Activated CD8-positive, alpha-beta memory T cell treated with anti-CD3 and anti-CD28 coated beads for 4 hours (primary cell): ENCODE measurements at places on chromosomes 12 and 14.

DNA sequence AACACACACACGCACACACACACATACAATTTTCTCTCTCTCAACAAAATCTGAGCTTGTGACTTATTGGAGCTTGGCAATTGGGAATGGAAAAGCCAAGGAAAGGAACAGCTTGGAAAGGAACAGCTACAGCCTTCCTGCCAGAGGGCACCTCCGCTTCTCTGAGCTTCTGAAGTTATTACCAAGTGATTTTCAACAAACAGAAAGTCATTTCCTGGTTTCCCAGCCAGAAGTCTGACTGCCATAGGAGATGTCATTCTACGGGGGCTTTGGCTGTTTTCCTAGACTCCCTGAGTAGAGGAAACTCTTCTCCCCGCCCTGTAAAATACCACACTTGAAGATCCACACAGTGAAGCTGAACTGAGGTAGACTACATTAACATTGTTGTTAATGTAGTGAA, 198.3 kb downstream of the CFAP54 start:
- no peak for DNase-seq

- no peak for DNase-seq
Measured at GRCh38 chr12:31958569-31959160, 550 bp upstream of the RESF1 start.

DNA sequence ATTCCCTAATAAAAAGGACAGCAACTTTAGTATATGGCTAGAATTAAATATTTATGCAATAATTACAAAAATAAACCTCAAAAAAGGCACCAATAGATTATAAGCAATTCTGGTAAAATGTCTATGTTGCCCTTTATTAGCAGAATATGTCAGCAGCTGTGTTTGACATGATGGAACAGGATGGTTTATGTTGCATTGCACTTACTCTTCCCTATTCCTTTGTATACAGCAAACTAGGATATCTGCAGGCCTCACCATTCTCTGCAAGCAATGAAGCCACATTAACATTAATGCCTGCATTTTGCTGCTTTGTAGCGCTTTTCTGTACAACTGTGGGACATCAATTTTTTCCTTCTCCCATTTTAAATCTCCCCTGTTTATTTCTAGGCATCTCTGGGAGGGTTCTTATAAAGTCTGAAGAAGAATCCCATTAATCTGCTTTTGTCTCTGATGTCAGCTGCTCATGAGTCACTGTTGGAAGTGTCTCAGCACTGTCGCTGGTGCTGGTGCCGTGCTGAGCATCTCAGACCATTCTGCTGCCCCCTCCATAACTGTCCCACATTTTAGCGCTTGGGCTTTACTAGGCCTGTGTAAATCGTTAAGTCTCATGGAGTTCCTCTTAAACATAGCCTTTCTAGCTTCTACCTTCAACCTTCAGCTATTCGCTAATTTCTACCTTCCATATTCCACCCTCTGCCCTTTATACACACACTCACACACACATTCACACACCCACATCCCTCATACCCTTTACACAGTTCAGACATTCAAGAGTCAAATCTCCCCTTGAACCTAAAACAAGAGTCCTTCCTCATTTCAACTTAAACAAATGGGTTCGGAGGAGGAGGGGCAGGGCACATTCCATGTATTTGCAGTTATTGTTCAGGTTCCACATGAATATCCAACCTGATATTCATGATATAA, 64.4 kb upstream of the TRHDE start:
- no peak for DNase-seq

DNA sequence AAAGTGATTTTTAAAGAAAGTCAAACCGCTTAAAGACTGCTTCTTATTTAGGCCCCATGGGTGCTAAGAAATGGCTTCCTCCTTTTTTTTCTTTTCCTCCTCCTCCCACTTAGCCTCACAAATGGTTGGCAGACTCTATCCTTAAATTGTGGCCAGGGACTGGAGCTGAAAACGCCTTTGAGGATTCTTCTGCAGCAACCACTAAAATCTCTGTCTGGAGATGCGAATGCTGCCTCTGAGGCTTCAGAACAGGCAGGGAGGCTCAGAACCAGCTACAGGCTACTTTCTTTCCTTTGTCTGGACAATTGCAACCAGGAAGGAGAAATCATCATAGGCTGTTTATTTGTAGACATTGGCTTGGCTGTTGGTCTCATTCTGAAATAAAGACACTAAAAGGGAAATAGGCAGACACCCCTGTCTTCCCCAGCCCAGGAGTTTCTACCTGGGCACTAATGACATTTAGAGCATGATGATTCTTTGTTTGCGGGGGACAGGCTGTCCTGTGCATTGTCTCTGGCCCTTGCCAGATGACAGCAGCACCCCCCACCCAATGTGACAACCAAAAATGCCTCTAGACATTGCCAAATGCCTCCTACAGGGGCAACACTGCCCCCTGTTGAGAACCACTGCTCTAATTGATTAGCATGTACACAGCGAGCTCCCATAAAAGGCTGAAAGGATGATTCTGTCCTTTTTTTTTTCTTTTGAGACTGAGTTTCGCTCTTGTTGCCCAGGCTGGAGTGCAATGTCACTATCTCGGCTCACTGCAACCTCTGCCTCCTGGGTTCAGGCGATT, 50.3 kb downstream of the MAP1LC3B2 start:
- DNase-seq: no peak

- DNase-seq: no peak
Measured at GRCh38 chr12:128581321-128581761, 242.4 kb downstream of the SLC15A4 start.

DNA sequence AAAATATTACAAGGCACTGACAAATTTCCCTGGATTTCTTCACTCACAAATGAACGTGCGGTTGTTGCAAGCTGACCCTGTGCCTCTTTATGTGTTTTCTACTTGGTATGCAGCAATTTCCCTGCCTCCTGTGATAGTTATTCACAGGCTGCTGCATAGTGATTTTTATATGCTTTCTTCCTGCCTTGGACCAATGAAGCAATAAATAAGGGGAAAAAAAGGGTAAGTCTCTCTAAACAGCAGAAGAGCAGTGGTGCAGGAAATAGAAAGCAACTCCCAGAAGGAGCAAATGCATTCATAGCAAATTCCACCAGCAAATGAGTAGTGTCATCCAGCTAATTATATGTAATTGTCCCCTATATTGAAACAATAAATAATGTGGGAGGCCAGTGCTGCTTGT, 737.9 kb downstream of the GALC start:
- DNase-seq: no peak

DNA sequence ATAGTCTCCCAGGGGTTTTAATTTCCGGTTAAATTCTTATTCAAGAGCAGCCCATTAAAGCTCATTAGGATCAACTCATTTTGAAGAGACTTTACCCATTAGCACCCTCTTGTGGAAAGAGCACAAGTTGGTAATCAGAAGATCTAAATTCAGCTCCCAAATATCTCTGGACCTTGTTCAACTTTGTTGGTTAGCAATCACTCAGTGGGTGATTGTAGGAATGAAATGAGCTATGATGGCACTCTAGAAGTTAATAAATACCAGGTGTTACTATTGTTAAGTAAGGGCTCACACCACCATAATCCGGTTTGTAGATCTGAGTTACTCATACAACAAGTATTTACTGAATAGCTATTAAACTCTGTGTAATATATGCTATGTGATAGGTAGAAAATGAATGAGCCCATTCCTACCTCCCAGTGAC, 42.9 kb downstream of the TRIP11 start:
- no peak for DNase-seq

DNA sequence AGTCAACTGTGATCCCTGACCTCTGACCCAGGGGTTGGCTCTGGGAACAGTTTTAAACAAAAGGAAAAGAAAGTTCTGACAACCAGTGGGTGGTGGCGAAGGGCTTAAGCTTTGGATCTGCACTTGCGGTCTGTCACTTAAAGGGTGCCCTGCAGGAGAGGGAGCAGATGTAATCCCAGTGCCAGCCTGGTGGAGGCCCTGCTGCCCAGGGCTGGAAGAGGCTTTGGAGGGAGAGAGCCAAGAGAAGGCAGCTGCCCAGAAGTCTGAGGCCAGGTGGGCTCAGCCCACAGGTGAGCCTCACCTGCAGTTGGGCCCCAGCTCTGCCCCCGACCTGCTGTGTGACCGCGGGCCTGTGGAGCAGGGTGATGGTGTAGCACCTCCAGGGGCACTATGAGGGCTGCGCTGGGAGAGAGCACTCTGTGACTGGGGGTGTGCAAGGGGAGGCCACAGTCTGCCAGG, 19.1 kb downstream of the SH2B3 start:
- no peak for DNase-seq

DNA sequence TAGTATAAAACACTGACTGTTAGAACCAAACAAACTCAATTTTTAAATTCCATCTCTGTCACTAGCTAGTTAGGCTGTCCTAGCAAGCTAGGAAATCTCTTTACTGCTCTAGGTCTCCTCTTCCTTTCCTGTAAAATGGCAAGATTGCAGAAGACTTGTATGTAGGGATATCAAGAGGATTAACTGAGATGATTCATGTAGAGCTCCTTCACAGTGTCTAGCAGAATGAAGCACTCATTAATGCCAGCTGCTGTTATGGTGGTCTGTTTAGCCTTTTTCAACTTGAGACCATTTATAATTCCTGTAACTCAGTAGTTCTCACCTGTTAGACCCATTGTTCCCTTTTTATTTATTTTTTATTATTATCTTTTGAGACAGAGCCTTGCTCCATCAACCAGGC, 67.8 kb upstream of the KCNH3 start:
- DNase-seq: no peak
